Activated CD8-positive, alpha-beta memory T cell treated with anti-CD3 and anti-CD28 coated beads for 1 hour (primary cell): ENCODE measurements at places on chromosomes 3 and 15.

- DNase-seq, result no peak
These were observed 247 bp downstream of the FETUB start for GRCh38 chr3:186640473-186640818.

DNA sequence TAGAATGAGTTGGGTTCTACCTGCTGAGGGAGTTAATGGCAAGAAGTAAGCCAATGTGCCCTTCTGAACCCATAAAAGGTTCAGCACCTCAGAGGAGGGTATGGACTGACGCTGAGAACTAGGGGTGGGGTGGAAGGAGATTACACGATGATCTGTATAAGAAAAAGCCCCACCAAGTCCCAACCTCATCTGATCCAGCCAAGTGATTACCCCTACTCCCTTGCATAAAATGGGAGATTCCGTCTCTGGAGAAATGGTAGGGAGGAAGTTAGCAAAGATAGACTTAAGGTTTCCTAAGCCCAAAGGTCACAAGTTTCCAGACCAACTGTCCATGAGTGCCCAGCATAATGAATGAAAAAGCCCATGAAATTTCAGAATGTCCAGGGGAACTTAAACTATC lies 7.1 kb upstream of the DVL3 start:
- no peak for DNase-seq

GRCh38 chr3:43647331-43648166 lies 25.7 kb upstream of the ANO10 start:
- DNase-seq, result no peak

DNA sequence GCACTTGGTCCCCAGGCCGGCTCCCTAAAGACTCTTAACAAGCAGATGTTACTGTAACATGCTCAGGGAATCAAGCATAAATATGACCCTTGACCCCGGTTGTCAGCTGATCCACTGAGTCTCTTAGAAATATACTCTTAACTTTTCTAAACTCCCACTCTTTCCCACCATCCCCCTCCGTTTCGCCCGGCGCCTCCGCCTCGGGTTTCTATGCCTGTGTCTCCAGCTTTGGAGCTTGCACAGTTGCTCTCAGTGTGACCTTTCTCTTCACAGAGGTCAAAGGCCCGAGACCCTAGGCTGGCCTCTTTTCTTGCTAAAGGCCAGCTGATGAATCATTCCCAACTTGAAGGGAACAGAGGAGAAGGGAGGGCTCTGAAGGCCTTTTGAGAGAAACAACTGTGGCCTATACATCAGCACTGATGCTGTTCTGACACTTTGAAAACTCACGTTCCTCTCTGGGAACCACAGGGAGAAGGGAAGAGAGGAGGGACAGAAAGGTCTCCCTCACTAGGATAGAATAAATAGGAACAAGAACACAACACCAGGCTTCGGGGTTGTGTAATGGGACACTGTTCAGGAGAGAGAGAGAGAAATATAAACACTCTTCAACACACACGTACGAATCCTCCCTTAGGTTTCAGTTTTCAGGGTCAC lies 484.5 kb upstream of the NR2F2 start:
- no peak for DNase-seq

- no peak for DNase-seq
These were observed 24.7 kb downstream of the ARHGAP31 start for GRCh38 chr3:119318876-119319275.

DNA sequence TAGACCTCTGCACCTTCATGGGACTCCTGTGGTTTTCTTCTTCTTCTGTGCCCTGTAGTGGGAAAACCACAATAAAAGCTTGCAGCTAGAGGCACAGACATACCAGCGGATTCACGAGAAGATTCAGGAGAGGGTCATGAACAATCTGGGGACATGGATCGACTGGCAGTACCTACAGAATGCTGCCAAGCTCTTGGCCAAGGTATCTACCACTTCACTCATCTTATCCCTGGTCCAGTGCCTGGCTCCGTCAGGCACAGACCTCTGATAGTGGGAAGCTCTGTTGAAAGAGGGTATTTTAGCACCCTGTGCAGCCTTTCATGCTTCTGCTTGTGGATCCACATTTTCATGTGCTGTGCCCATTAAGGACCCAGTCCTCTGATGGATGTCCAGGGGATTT lies 9.7 kb upstream of the P4HTM start:
- DNase-seq, result no peak

- DNase-seq, result no peak
These were observed 305.4 kb upstream of the ROPN1 start for GRCh38 chr3:124297062-124297980.

DNA sequence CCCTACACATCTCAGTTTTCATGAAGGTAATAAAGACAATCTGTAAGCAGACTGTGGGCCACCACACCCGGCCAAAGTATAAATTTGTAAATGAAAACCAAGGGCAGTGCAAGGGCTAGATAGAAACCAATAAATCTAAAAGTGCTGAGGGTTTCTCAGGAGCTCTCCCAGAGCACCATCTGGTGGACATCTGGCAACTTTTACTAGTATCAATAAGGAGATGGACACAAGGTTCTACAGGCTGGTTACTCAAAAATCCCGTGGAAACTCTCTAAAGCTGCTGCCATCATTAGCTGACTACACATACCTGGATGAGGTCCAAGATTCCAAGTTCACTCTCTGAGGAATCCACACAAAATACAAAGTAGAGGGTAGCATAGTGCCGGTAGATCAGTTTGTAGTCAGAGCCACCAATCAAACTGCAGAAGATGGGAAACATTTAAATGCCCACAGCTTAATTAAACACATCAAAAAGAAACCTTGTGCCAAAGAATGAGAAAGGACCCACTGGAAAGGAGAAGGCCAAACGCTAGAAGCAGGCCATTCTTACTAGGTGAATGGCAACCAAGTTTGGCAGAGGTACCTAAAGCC lies 5.5 kb downstream of the AP3S2 start:
- DNase-seq, result no peak
